ENCODE measurements at places on chromosomes 2 and 18.

GRCh38 chr2:232809349-232810124 lies 33.2 kb upstream of the KCNJ13 start:
- no peak for DNase-seq

- no peak for DNase-seq
Observed at GRCh38 chr2:163345795-163346573, 389.8 kb downstream of the FIGN start.

DNA sequence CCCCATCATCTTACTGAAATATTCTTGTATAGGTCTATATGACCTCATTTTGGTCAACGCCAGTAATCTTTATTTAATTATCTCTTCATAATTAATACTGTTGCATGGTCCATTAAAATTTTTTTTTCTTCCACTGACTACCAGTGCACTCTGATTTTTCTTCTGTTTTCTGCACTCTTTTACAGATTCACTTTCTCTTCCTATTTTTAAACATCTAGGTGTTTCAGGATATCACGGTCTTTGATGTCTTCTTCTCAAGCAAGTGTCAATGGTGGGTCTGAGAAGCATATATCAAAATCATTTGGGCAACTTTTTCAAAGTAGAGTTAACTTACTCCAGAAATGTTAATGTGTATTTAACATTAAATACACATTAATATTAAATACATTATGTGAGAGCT lies 51.4 kb downstream of the CCDC141 start:
- no peak for DNase-seq

DNA sequence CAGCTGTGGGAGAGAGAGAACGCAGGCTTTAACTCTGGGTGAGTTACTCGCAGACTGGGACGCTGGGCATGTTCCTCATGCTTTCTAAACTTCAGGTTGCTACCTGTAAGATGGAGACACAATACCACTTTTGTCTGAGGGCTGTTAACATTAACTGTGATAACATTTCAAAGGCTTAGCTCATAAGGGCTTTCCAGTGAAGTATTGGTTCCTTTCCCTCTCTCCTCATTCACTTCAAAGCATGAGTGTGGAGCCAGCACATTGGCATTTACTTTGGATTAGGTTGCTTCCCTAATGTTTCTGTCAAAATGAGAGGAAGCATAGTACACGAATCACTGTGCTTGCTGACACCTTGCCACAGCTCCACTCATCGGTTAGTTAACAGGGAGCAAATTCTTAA lies 30.2 kb downstream of the INSIG2 start:
- DNase-seq = no peak

- no peak for DNase-seq
Observed at GRCh38 chr2:236803621-236804020, 234.0 kb downstream of the ACKR3 start.

DNA sequence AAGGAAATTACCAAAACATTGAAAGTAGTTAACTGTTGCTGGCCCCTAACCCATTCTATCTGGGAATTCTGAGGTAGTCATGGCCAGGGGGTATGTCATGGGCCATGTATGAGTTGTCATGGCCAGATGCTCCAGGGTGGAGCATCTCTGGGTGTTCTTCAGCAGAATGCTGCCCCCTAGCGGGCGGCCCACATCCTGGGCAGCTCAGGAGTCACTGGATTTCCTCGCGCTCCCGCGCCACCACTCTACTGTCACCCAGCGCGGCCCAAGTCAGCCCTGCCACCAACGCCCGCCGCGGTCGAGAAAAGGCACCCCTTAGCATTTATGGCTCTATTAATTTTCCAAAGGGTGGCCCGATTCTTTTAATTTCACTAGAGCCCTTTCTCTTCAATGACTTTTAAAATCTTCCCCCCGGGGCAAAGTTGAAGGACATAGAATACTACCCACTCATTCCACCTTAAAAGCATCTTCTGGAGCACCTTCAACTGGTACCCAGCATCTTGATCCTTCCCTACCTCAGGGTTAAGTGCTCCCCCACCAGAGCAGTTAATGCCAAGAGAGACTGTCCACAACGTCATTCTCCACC lies 41.6 kb downstream of the PKDCC start:
- no peak for DNase-seq

DNA sequence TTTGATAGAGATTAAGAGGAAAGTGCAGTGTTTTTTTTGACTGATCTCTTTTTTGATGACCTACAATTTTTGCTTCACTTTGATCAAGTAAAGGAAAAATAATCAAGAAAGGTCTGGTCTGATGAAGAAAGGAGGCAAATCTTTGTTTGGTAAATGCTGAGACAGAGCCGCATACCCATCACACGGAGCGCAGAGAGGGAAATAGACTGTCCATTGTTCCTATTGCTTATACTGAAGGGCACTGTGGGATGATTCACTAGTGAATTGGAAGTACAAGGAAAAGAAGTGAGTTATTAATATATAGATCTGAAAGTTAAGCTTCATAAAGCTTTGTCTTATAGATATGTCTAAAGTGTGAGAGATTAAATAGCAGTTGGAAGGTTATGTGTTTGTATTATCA lies 455.1 kb downstream of the PLCL1 start:
- no peak for DNase-seq

GRCh38 chr2:29449499-29449898 lies 334.3 kb downstream of the CLIP4 start:
- DNase-seq = no peak

DNA sequence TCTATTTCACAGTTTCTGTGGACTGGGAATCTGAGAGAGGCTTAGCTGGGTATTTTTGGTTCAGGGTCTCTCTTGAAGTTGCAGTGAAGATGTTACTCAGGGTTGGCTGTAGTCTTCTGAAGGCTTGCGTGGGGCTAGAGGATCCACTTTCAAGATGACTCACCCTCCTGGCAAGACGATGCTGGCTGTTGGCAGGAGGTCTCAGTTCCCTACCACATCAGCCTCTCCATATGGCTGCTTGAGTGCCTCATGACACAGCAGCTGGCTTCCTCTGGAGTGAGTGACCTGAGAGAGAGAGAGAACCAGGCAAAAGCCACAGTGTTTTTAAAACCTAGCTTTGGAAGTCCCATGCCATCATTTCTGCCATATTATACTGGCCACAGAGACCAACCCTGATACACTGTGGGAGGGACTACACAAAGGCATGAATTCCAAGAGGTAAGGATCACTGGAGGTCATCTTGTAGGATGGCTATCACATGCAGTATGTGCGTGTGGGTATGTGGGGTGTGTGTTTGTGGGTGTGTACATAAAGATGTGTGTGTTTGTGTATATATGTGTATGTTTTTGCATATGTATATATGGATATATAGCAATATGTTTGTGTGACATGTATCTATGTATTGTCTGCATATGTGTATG lies 25.1 kb downstream of the DNPEP start:
- DNase-seq = no peak

DNA sequence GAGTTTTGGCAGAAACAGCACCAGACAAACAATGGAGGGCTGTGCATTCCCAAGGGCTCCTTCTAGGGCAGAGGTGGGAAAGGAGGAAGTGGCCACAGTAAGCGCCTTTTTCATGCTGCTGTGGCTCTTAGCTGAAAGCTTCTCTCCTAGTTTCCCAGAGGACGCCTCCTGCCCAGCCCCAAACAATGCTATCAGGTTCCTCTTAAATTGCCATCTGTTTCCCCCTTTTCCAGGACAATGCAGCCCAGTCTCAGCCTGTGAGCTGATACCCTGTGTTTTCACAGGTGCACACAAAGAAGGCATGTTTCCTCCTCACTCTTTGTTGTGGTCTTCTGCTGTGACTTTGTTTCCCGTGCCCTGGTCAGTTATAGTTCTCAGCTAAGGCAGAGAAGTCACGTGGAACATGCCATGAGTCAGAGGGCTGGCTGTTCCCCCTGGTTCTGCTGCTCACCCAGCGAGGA lies 5.4 kb upstream of the FAM124B start:
- DNase-seq = no peak

DNA sequence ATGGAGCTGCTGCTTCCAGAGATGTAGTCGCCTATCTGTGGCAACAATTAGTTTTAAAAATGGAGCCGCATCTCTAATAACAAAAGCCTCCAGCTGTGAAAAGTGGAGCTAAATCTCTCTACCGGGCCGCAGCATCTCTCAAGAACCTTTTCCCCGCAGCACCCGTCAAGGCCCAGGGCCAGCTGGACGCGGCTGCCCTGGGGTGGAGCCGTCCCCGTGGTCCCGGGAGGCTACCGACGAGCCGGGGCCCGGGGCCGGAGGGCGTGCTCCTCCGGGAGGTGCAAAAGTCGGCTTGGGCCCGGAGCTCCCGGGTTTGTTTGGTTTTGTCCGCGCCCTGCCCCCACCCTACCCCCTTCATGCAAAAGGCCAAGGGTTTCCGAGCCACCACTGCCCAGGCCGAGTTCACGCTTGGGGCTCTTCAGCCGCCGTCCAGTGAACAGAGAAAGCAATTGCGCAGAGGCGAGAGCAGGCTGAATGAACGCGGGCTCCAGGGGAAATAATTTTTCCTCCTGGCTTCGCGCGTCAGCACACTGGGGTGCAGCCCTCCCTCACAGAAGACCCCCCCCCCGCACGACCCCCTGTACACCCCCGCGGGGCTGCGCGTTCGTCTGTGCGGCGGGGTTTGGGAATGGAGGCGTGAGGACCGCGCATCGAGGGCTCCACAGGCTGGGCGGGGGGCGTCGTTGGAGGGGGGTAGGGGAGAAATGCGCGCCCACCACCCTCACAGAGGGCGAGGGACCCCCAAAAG lies 557 bp upstream of the GREB1L start:
- no peak for DNase-seq

DNA sequence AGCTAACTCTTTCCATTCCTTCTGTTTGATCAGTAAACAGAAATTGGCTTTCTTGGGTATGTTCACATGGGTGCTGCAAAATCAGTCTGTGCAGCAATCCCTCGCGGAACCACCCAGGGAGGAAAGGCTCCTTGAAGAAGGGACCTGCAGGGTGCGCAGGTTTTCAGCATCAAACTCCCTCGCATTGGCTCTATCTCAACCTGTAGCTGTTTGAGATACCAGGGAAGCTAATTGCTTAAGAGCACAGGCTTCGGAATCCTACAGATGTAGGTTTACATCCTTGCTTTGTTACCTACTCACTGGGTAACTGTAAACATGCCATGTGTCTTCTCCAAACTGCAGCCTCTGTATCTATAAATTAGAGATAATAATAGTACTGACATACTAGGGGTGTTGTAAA lies 43.2 kb downstream of the LAMA3 start:
- no peak for DNase-seq

GRCh38 chr18:13494871-13495445 lies 231.4 kb downstream of the FAM210A start:
- no peak for DNase-seq

- DNase-seq = no peak
Observed at GRCh38 chr18:58152891-58153290, 108.9 kb downstream of the NEDD4L start.

All from stimulated activated CD8-positive, alpha-beta memory T cell treated with anti-CD3 and anti-CD28 coated beads, Interleukin-7, amount 100 ng/mL, for 48 hours (primary cell).